HepG2 (cell line): ENCODE measurements at places on chromosomes 2 and 18. TPM values are rescaled to one million over a fixed set of nuclear protein-coding genes. Genes with fewer than 3 reads are reported as not detected.

Gene MAB21L4
- polyA plus RNA-seq, result 3.0 and 3.6 TPM in 2 replicates

Gene PSMD14
- polyA plus RNA-seq, result 40.8 and 60.6 TPM in 2 replicates

Gene DSG4
- 0.04 and 0.07 TPM in 2 replicates for polyA plus RNA-seq

Gene FBXO48
- polyA plus RNA-seq, result 0.86 and 1.1 TPM in 2 replicates

Gene SCYGR4
- not detected in 2 replicates for polyA plus RNA-seq

Gene OR6B2
- polyA plus RNA-seq, result not detected in 2 replicates

Gene MC2R
- polyA plus RNA-seq, result not detected in 2 replicates

Gene FAM237A
- polyA plus RNA-seq, result not detected in 2 replicates

Gene BBS5
- polyA plus RNA-seq, result 1.7 and 1.8 TPM in 2 replicates

Gene GDF7
- polyA plus RNA-seq, result 1.6 and 3.0 TPM in 2 replicates

Gene APLF
- polyA plus RNA-seq, result 0.45 and 0.57 TPM in 2 replicates

Gene ACKR3
- polyA plus RNA-seq, result 0.04 TPM in 1 of 2 replicates, not detected in the other

Gene TM4SF20
- polyA plus RNA-seq, result not detected in 2 replicates

Gene INHA
- polyA plus RNA-seq, result 15.2 and 23.1 TPM in 2 replicates

Gene TNFRSF11A
- 6.4 and 8.2 TPM in 2 replicates for polyA plus RNA-seq

Gene IL18R1
- 0.01 and 0.08 TPM in 2 replicates for polyA plus RNA-seq

Gene AP1S3
- polyA plus RNA-seq, result 2.9 and 3.0 TPM in 2 replicates

Gene SAG
- not detected in 2 replicates for polyA plus RNA-seq
